ENCODE measurements at places on chromosomes 4 and X. TPM values are rescaled to one million over a fixed set of nuclear protein-coding genes. Genes with fewer than 3 reads are reported as not detected.

Gene GNRHR
- not detected for total RNA-seq

Gene SHROOM3
- total RNA-seq = 0.51 TPM

Gene CLGN
- not detected for total RNA-seq

Gene EMCN
- total RNA-seq = 30.0 TPM

Gene KLB
- 7.4 TPM for total RNA-seq

Gene TCEAL6
- not detected for total RNA-seq

Data from mesenteric fat pad (tissue), 1 donor.